ENCODE measurements at places on chromosomes 2 and 18. TPM values are rescaled to one million over a fixed set of nuclear protein-coding genes. Genes with fewer than 3 reads are reported as not detected.

The ITGA4 gene
- 2.8 TPM for total RNA-seq

DNA sequence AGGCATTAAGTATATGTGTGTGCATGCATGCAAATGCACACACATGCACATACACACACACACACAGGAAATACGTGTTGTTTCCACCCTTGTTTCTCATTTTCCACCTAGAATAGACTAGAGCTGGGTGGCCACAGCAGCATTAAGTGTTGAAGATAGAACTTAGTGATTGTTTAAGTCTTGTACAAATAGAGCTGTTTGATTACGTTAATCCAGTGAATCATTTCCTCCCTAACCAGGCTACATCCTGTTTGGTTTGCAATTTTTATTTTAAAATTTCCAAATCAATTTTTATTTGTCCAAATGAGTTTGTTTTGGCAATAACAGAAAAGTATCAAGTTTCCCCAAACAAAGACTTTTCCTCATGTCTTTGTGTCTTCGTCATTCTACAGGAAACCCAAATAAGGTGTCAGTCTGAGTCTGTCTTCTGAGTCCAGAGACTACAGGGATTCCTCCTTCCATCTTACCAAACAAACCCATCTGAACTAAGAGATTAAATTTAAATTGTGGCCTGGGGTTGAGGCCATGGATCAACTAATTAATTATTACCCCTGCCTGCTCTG, 74.6 kb upstream of the GALNT5 start:
- peak; percentile 94 for DNase-seq

GRCh38 chr2:178202927-178203326, 8.6 kb downstream of the OSBPL6 start:
- DNase-seq, result no peak

DNA sequence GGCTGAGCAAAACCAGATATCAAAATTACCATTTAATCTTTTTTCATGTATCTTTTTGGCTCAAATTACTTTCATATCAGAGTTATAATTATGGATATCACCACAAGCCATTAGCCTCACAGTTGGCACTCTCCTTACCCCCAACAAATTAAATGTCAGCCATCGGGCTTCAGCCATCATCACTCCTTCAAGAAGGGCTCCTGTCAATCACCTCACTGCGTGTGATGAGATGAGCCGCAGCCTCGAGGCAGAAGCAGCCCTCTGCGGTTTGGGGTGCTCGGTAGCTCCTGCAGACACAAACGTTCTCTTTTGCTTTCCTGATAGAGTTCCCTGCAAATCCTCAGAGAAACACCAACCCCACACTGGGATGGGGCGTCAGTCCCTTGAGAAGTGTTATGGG, 94.1 kb downstream of the DNER start:
- no peak for DNase-seq

The RAB17 gene
- total RNA-seq, result 0.55 TPM

GRCh38 chr2:160175169-160176134, 24.6 kb downstream of the ITGB6 start:
- no peak for DNase-seq

- DNase-seq, result no peak
Observed at GRCh38 chr18:7436166-7436565, 130.9 kb upstream of the PTPRM start.

- no peak for DNase-seq
Observed at GRCh38 chr2:159900343-159900742, 102.3 kb upstream of the CD302 start.

The CRYGD gene
- not detected for total RNA-seq

The MSTN gene
- total RNA-seq, result not detected

GRCh38 chr2:8138525-8138922, 543.3 kb upstream of the ID2 start:
- no peak for DNase-seq

The DSG1 gene
- total RNA-seq, result not detected

- DNase-seq, result peak; percentile 64
Observed at GRCh38 chr18:616380-616995, 19.7 kb downstream of the CLUL1 start.

DNA sequence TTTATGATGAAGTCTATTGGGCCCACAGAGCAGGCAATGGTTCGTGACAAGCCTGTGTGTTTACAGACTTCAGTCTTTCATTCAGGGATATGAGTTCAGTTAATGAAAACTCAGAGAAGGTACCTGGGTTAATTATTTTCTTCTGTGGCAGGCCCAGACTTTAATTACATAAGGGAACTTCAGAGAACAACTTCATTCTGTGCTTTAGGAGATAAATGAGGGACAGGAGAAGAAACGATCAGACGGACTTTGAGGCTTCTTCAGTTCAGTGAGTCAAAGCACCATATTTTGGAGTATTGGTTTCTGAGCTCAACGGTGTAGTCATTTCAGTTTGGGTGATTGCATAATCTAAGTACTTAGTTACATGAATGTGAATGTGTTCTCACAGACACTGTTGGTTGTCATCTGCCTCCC, 203.0 kb upstream of the KCNJ3 start:
- DNase-seq, result no peak

Data from endothelial cell of umbilical vein (primary cell).